ENCODE measurements at places on chromosomes 7 and 10.

- DNase-seq: no peak
Observed at GRCh38 chr7:111953611-111954010, 252.6 kb downstream of the DOCK4 start.

GRCh38 chr10:26711324-26711723, 13.8 kb downstream of the PDSS1 start:
- DNase-seq: no peak

- DNase-seq: no peak
Observed at GRCh38 chr7:34904987-34905386, 132.3 kb downstream of the DPY19L1 start.

- DNase-seq: no peak
Observed at GRCh38 chr10:63304146-63304545, 161.6 kb downstream of the JMJD1C start.

DNA sequence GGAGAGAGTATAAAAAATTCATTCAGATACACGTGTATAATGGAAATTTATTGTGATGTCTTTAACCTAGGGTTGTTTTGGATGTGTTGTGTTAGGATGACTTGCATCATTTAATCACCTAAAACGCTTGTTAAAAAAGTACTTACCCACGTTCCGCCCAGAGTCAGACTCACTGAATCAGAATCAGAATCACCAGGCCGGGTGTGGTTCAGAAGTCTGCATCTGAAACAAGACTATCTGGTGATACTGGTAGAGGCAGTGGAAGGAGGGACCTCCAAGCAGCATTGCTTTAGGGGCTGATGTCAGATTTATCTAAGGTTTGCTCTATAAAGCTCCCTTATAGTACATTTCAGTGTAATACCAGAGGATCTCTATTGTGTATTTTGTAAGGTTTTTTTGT, 20.5 kb upstream of the PLXDC2 start:
- DNase-seq: no peak

DNA sequence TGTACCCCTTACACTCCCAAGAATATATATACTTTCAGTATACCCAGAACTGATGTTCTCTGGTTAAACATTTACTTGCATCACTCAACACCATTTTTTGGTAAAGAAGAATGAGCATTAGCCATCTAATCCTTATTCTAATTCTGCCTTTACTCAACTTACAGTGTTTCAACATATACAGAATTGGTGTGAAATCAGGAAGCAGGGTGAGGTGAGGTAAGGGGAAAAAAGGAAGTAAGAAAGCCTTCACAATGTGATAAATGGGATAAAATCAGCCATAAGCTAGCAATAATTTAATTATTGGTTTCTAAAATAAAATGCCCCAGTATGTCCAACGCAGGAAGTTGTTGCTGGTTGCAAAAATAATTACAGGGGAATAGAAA, 605.4 kb downstream of the KCNMA1 start:
- DNase-seq: no peak

DNA sequence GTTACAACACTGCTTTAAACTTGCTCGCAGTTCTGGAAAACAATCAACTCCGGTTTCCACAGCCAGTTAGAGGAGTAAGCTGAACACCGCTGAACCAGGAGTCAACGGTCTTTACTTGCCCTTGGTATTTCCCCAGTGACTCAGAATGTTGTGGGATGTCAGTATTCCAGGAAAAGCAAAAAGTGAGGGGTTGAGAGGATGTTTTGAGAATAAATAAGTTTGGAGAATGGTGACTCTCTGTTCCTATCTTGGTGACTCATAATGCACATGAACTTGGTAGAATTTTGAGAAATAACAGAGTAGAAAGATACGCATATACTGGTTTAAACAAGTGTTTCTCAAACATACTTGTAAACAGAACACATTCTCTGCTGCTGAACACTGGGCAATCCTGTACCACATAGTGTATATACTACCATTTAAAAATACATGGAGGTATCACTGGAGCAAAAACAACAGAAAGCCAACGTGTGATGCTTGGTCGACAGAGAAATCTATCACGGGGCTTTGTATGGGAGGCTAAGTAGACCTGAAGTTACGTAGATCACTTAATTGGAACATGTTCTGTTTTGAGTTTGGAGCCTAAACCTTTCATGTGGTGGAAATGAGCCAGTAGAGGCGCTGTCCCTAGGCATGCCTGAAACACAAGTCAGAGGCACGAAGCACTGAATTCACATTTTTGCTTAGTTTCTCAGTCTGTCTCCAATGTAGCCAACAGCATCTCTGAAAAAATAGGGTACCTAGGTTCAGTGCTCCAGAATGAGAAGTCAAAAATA, 534.3 kb downstream of the PARD3 start:
- DNase-seq: no peak

DNA sequence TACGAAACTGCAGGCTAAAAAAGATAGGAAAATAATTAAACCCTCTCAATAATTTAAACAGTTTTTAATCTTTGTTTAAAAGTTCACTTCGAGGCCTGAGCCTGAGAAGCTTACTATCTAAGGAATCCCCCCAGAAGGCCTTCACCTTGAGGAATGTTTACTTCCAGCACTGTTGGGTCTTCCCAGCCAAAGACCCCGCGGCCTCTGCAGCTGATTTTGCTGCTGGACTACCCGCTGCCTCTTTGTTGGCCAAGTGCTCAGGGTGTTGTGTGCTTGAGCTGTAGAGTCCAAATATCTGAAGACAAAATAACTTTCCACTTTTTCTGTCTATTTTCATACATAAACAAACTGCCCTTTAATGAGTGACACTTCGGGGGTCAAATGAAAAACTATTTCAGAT, 292.7 kb downstream of the GLRX3 start:
- DNase-seq: no peak

GRCh38 chr10:99742254-99742653, 10.2 kb downstream of the CUTC start:
- no peak for DNase-seq

DNA sequence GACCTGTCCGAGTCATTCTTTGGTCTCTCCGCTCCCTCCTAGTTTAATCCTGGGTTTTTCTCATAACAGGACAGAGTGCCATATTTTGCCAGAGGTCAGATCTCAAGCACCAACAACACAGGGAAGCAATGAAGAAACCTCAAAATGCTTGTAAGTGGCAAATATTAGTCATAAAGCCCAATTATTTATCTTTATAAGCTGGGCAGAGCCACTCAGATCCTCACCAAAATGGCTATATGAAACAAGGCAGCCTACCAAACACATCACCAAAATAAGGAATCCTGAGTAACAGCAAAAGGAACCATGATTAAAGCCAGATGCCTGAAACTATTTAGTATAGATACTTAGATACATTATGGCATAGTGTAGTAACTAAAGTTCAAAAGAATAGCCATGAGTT, 4.7 kb downstream of the ECD start:
- no peak for DNase-seq

DNA sequence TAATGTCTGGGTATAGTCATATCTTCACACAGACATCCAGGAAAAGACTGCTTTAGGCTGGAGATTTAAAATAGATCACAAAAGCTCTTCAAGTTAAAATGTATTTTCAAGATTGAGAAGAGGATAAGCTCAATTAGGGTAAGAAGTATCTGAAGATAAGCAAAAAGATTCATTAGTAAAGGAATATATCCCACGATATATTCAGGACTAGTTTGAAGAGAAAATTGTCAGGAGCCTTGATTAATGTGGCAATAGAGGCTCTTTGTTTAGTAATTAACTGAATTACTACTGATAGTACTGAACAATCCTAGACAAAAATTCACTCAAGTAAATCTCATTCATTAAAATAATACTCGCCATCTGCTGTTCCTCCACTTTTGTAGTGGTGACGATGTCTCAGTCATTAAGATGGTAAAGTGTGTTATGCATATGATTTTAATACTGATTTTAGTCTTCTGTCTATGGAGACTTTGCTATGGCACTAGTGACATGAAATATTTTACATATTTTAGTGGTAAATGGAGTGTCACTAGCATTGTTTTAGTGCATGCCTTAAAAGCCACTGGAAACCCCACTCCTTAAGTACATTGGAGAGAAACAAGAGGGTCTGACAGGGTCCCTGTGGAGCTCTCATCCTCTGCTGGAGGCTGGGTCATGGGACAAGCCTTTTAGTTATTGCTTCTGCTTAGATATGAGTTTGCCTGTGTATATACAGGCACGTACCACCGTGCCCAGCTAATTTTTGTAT, 32.8 kb downstream of the INPP5F start:
- no peak for DNase-seq

DNA sequence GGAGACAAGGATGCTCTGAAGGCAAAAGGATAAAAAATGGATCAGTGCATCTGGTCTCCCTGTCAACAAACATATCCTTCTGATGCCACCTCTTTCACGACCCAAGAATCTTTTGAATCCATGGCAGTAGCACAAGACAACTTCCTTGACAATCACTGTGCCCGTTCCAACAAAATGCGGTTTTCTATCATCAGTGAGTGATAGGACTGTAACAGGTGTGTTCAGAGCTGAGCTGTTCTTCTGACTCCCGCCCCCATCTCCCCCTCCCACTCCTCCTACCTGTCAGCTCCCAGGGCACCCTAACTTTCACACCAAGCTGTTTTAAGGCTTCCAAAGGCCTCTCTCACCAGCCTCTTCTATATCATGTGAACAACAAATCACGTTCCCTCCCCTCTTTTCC, 74.8 kb downstream of the PARD3 start:
- no peak for DNase-seq

GRCh38 chr10:2772816-2773631, 294.3 kb upstream of the PFKP start:
- no peak for DNase-seq

DNA sequence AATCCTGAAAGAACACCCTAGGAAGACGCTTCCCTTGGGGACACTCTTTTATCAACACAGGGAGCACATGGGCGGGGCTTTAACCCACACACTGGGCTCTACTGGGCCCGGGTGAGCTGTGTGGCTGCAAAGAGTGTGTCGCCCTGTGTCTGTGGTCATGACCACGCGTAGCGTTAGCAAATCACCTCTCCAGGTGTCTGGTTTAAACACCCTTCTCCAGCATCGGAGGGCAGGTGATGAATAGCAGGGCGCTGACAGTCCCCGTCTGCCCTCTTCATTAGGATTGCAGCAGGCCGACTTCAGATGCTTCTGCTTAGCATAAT, 127.7 kb downstream of the ADARB2 start:
- no peak for DNase-seq

GRCh38 chr7:2173189-2173827, 59.4 kb downstream of the MAD1L1 start:
- no peak for DNase-seq

DNA sequence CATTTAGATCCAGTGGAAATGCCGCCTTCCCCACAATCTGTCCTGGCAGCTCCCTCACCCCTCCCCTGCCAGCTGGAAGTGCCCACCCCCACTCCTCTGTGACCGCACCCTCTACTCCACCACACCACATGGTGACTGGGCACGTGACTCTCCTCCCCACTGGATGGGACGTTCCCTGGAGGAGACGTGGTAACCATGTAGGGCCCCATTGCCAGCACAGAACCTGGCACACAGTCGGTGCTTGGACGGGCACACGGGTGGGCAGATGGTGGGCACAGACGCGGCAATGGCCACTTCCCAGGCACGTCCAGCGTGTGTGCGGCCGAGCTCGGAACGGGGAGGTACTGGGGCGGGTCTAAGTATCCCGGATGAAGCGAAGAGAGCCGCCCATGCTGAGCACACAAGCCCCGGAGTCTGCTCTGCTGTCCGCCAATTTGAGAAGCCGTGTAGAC, 245.6 kb downstream of the MAD1L1 start:
- no peak for DNase-seq

GRCh38 chr7:20816372-20816959, 29.8 kb upstream of the SP8 start:
- DNase-seq: no peak

GRCh38 chr10:132322586-132323048, 9.4 kb upstream of the LRRC27 start:
- no peak for DNase-seq

DNA sequence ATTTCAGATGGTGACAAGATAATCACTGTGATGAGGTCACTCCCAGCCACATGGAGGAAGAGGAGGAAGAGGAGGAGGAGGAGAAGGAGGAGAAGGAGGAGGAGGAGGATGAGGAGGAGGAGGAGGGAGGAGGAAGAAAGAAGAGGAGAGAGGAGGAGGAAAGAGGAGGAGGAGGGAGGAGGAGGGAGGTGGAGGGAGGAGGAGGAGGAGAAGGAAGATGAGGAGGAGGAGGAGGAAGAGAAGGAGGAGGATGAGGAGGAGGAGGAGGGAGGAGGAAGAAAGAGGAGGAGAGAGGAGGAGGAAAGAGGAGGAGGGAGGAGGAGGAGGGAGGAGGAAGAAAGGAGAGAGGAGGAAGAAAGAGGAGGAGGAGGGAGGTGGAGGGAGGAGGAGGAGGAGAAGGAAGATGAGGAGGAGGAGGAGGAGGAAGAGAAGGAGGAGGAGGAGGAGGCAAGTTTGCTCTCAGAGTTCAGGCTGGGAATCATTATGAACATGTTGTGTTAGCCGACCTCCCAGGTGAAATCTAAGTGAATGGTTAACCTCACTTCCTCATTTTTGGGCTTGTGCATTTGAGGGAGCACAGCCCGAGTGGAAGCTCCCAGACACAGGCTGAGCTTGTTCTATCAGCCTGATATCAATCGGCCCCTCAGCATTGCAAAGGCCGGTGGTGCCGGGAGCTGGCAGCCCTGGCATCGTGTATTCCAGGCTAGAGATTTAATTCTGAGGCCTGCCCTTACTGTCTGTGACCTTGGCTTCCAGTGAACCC, 236.2 kb upstream of the PITRM1 start:
- no peak for DNase-seq

DNA sequence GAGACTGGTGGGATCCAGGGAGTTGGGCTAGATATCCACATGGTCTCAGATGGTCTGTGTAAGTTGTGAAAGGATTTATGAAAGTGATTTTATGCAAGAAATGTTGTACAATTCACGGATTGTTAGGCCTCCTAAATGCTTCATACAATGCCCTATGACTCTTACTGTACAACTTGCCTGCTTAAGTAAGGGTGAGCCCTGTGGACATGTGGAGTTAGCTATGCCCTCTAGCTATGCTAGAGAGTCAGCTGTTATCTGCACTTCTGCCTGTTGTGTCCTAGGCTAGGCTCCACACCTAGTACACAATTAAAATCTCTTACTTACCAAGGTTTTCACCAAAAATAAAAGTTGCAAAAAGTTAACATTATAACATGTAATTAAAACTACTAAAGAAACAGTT, 1.7 kb upstream of the CFAP43 start:
- DNase-seq: no peak

DNA sequence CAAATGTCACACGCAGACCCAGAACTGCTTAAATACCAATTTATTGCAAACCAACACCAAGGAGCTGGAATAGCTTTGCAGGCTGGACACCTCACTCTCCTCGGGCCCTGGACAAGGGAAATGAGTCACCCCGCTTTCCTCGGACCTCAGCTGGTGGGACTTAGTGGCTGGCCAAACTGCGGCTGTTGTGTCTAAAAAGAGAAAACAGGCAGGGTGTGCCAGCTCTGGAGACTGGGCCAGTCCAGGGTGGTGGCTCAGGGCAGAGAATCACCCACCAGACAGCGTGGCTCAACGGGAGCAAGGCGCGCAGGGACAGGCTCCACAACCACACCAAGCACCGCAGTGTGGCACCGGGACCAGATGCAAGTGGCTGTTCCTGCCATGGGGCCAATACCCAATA, 58.2 kb upstream of the CAMK2B start:
- DNase-seq: no peak

- no peak for DNase-seq
Observed at GRCh38 chr10:125102821-125103220, 57.5 kb downstream of the CTBP2 start.

- no peak for DNase-seq
Observed at GRCh38 chr7:95578299-95578855, 17.9 kb downstream of the PDK4 start.

All from muscle of back (tissue), 13 donors.